ENCODE measurements at places on chromosomes 4 and X.

DNA sequence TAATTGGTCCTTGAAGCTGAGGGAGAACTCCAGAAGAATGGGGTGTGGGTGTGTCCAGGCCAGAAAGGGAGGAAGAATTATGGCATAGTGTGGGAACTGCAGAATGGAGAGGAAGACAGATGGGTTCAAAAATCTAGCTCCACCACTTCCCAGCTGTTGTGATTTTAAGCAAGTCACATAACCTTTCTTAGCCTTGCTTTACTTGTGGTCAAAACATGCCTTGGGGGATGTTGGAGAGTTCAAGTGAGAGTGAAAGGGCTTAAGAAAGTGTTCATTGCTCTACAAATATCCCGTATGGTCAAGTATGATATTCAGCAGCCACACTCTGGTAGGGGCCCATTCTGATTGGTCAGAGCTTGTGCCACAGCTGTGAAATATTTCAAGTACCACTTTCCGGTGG is 15.0 kb upstream of the STARD8 start:
- no peak for DNase-seq

DNA sequence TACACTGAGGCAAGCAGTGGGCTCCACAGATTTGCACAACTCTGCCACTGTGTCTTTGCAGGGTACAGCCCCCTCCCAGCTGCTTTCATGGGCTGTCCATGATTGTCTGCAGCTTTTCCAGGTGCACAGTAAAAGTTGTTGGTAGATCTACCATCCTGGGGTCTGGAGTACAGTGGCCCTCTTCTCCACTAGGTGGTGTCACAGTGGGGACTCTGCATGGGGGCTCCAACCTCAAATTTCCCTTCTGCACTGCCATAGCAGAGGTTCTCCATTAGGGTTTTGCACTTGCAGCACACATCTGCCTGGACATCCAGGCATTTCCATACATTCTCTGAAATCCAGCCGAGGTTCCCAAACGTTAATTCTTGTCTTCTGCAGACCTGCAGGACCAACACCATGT is 1002.3 kb downstream of the FAM133A start:
- DNase-seq, result no peak

- DNase-seq, result no peak
Measured at GRCh38 chr4:82988323-82988832, 22.2 kb downstream of the LIN54 start.

DNA sequence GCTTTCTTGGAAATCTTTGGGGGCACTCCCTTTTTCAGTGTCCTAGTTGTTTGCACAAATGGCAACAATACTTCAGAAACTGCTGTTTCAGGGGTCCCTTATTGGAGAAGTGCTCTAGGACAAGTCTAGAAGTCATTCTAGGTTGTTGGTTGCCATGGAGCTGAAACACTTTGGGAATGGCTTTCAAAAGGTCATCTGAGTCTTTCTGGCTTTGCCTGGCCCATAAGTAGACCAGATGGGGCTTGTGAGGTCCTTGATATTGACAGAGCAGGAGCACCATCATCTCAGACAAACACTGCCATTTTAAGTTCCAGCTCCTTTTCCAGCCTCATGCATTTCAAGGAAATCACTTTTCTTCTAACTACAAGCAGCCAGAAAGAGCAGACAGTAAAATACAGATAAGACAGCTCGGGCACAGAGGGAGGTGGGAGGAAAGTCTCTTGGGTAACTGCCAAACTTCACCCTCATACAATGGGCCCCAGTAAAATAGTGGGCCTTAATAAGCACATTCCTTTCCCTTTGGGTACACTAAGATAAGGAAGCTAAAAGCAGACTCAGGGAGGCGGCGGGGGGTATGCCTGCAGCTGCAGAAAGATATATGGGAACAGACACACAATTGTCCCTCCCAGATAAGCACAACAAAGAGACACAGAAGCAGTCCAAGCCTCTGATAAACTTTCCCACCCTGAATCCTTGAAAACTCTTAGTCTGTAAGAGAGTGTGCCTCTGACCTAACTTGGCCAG is 8.5 kb upstream of the NXF3 start:
- no peak for DNase-seq

DNA sequence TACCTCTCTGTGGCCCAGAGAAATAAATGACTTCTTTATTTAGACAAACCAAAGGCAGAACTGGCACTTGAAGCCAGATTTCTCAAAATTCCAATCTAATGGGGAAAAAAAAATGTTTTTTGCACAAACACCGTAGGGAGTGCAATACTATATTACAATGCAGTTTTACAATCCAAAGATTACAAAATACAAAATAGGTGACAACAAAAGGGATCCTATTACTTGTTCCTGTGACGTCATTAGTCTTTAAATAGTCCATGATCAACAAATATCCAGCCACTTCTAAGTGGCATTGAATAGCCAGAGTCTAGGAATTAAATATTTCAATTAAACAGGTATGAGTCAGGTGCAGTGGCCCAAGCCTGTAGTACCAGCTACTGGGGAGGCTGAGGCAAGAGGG is 3.0 kb upstream of the APBB2 start:
- no peak for DNase-seq

- no peak for DNase-seq
Measured at GRCh38 chrX:12142661-12143060, 4.4 kb downstream of the FRMPD4 start.

- DNase-seq, result no peak
Measured at GRCh38 chr4:41967392-41967791, 14.2 kb upstream of the DCAF4L1 start.

DNA sequence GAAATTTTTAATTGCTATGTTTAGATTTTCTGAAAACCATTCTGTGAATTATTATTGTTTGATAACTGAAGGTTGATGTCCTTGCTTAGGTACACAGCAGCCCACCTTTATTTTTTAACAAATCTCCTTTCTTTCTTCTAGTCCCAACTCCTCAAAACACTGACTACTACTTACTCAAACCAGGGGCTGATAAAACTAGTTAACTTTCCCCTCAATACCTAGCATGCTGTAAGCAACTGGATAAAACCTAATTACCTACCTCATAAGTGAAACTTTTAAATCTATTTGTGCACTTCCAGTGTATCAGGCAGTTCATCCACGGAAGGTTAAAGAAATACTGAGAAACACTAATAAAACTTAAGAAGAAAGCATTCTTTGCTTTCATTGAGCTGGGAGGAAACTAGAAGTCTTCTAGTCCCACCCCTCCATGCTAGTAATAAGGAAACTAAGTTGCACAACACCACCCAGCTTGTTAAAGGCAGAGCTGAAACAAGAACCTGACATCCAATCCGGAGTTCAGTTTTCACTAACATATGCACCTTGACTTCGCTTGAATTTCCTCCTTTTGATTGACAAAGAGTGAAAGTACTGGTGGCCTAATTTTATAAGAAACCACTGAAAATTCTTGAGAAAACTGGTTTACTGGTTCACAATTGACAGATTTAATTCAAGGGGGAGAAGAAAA is 180.2 kb upstream of the TET2 start:
- no peak for DNase-seq

DNA sequence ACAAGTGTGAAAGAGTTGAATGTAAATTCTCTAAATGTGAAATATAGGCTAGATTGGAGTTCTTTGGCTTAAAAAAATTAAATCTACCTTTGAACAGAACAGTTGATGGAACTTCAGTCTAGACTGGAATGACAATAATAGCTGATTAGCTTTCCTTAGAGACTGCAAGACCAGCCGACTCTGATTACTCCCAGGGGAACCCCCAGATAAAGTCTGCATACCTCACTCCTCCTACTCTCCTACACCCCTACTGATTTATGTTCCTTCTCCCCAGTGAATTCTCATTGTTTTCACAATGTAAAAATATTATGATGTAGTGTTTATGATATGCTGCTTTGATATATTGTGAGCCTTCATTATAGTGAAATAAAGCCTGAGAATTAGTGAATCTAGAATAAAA is 241.3 kb downstream of the CFAP299 start:
- DNase-seq, result no peak

DNA sequence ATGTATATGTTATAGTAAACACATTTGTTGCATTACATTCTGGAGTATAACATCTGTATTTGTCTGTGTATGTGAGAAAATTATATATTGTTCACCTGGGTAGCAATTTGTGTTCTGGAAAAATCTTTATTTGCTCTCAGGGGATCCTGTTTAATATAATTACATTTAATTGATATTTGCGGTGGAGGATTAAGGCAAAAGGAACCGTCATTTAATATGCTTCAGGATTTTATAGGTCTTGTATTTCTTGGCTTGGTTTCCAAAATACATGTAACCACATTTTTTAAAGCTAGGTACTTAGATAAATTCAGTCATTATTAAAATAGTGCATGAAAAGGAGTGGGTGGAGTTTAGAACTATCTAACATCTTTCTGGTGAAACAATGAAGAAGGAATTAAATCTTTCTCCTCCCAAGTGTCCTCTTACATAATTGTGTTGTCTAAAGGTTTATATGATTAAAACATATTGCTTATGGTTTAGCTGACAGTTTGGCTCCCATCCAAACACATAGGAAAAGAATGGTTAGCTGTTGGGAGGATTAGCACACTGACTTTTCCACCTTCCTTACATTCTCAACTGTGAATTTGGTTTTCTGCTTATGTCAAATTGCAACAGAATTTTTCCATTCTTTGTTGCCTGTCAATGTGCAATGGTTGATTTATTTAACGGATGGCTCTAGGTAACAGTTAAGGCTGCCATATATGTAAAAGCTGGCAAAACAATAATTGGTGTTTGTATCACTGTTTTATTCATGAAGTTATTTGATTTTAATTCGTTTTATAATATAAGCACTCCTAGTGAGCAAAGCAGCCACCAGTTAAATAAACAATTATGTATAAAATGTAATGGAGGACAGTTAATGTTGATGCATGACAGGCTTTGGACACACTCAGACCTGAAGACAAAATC is 250.8 kb upstream of the SFRP2 start:
- no peak for DNase-seq

GRCh38 chr4:166021617-166022016 is 148.6 kb downstream of the TLL1 start:
- no peak for DNase-seq

GRCh38 chr4:176323511-176324160 is 3.9 kb downstream of the SPCS3 start:
- no peak for DNase-seq

- DNase-seq, result no peak
Measured at GRCh38 chr4:54902271-54902670, 223.1 kb downstream of the KDR start.

GRCh38 chr4:6298035-6298434 is 28.4 kb downstream of the WFS1 start:
- DNase-seq, result no peak

DNA sequence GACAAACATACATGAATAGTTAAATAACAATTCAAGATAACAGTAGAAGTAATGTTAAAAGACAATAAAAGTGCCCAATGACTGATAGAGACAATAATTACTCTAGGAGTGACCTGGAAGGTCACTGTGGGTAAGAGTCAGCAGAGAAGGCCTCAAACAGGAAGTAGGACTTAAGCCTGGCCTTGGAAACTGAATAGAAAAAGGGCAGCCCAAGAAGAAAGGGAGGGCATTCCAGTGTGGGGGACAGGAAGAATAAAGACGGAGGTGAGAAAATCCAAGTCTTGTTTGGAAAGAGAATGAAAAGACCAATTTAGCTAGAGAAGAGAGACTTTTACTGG is 6.0 kb downstream of the P2RY4 start:
- DNase-seq, result no peak

Data from stimulated activated CD4-positive, alpha-beta T cell treated with anti-CD3 and anti-CD28 coated beads, Interleukin-15, amount 100 ng/mL, for 1 hour (primary cell).